Progenitor cell of endocrine pancreas (in vitro differentiated cells): ENCODE measurements at places on chromosomes 16 and 17.

- DNase-seq, result no peak
These were observed 36.5 kb downstream of the DHX38 start for GRCh38 chr16:72129976-72130656.

DNA sequence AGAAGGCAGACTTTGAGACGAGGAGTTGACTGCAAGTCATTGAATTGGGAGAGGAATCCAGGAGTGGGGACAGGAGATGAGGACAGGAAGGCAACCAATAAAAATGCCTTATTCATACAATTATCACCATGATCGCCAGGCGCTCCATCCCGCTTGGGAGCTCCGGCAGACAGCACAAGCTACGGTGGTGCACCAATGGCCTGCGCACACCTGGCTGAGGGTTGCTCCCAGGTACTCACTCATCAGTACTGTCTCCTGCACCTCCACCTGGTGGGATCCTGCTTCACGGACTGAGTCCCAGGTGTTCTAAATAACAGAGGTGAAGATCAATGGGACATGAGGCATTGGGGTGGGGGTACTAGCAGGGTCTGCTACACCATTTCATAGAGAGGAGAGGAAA lies 160.0 kb upstream of the TNRC6C start:
- DNase-seq, result no peak

DNA sequence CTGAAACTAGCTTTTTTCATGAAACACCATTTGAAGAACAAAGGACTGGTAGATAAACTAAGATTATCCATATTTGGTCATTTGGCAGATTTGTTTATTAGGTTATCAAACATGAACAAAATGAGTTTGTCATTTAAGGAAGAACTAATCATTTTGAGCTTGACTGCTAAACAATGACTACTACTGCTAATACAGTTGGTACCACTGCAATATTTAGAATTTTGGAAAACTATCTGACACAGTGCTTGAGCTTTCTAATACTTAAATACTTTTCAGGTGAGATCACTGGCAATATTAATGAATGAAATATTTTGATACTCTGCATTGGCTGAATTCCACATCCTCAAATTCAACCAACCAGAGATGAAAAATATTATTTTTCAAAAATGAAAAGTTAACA lies 47.2 kb downstream of the MED13 start:
- no peak for DNase-seq

DNA sequence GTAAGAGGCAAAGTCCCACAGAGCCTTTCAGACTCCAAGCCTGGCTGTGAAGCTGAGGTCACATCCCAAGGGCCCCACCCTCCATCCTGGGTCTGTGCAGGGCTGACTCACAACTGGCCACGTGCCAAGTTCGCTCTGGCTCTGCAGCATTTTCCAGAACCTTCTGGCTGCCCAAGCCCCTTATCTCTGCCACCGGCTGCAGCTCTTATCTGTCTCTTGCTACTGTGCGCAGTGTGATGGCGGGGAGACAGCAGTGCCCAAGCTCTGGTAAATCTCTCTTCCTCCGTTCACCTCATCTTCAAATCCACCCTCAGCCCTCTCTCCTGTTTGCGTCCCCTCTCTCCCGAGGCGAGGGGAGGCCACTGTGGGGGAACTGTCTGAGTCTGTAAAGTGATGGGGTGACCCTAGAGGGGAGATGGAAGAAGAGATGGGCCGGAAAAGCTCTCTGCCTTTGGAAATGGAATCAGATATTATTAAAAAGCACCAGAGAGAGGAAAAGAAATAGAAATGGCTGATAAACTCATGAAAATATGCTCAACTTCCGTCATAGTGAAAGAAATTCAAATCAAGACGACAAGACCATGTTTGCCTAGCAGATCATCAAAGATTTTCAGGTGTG lies 162.7 kb upstream of the CDC42EP4 start:
- no peak for DNase-seq

DNA sequence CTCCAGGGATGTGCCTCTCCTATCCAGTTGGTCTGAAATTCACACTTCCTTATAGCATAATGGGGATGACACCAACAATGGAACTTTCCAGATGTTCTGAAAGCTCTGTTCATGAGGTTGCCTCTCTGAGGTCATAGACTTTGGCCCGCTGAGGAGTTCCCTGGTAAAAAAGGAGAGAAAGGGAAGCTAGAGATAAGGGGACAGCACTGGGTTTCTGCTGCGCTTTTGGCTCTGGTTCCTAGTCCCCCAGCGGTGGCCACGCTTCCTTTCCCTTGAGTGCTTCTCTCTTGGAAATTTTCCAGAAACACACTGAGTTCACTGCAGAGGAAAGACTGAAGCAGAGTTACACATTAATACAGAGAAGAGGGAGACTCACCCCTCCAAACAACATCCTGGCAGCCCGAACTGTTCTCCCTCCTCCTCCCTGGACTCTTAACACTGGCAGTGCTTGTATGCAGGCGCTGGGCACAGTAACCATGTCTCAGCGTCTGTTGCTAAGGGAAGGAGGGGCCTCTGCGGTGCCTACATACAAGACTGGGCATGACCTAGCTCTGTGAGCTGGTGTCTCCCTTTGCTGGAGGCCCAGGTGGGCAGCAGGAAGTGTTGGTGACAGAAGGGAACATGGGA lies at the start of gene DNAH3:
TSS of gene DNAH3 (minus strand) at position 472 of the 627 bp plus-strand sequence. CDS start 527 bp downstream, outside the sequence.
- no peak for DNase-seq

GRCh38 chr17:39014795-39015545 lies 47.8 kb upstream of the FBXO47 start:
- no peak for DNase-seq

DNA sequence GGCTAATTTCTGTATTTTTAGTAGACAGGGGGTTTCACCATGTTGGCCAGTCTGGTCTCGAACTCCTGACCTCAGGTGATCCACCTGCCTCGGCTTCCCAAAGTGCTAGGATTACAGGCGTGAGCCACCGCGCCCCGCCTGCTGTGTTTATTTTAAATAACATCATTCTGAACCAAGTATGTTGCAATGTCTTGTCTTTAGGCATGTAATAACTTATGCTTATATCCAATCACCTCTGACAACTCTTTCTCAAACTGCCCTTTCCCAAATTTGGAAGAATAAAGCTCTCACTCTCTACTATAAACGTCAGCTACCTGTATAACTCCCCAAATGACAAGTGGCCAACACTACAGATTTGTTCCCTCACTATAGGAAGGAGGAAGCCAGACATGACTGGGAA lies 103.1 kb upstream of the FA2H start:
- no peak for DNase-seq

DNA sequence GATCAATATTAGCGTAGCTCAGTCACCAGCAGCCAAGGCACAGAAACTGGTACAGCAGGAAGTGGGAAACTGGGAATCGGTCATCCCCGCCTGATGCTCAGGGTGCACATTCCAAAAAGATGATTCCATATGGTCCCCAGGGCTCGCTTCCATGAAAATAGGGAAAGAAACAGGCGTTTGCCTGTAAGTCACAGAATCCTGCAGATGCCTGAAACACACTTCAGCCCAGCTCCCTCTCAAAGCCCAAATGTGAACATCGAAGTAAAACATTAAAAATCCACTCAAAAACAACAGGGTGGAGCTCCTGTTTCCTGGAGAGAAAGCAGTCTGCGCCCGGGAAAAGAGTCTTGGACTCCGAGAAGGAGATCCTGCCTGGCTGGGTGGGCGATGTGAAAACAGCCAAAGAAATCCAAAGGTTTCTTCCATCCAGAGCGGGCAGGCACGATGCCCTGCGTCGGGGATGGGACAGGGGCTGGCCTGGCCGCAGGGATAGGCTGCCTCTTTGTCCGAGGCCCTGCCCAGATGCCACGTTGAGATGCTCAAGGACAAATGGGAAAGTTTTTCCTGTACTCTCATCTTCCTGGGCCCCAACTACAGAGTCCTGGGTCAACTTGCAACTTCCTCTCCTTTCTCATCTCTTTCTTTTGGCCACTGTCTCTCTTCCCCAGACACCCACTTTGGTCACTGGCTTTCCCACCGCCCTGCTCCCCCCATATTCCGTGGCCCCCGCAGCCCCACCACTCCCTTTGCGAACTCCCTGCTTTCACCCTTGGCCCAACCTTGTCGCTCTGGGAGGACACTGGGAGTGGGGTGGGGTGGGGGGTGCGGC lies 743 bp downstream of the WIPI1 start:
- DNase-seq, result no peak

- no peak for DNase-seq
These were observed 292.0 kb downstream of the SEC14L1 start for GRCh38 chr17:77432742-77433141.

DNA sequence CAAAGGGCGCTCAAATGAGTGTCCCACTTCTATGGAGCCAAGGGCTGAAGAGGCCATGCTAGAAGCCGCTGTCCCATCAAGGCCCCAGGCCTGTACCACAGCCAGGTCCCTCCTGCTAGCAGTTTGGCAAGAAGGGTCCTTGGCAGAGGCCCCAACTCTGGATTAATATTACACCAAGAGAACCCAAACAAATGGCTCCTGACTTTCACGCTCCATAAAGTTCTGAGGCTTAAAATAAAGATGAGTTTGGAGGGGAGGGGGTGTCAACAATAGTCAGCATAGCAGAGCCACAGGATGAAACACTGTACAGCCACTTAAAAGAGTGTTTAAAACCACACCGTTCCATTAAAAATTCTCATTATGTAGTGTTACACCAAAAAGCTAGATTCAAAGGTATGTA lies 30.5 kb downstream of the CUEDC1 start:
- DNase-seq, result no peak

GRCh38 chr17:21272881-21273792 lies 11.4 kb upstream of the MAP2K3 start:
- DNase-seq, result no peak

DNA sequence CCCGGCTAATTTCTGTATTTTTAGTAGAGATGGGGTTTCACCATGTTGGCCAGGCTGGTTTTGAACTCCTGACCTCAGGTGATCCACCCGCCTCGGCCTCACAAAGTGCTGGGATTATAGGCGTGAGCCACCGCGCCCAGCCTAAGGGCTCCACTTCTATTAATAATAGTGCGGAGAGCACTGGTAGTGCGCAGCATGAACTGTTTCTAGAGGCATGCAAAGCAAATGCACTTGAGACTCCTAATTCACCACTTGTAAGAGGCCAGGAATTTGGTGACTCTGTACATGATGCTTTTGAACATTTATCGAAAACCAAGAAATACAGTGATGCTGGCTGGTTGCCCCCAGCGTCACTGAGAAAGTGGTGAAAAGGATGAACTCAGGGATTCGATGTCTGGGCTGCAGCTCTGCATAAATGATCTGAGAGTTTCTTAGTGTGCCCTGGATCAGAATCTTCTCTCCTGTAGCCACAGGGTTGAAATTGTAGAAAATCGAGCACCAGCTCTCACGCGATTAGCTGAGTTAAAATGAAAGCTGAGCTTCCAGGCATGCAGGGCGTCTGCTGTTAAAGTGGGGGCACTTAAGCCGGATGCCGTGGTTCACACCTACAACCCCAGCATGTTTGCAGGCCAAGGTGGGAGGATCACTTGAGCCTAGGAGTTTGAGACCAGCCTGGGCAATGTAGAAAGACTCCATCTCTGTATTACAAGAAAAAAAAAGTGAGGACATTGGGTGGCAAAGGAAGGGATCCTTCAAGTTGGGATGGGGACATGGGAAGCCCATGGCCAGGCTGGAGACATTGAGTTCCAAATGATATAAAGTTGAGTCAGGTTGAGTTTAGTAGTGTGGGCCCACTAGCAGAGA lies 4.8 kb downstream of the RNF213 start:
- no peak for DNase-seq

DNA sequence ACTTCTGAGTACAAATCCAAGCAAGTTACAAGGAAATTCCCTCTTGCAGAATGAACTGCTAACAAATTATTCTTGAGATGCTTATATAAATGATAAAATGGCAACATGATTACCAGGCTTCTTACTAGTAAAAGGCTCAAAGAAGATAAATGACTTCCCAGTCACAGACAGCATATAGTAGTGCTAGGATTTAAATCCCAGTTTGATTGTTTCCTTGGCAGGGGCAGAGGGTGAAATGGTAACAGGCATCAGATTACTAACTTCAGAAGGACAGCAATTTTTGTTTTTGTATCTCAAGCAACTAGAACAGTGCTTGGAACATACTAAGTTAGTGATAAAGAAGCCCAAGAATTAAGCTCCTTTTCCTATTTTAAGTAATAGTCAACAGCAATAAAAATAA lies 102.8 kb downstream of the SSH2 start:
- DNase-seq, result no peak

DNA sequence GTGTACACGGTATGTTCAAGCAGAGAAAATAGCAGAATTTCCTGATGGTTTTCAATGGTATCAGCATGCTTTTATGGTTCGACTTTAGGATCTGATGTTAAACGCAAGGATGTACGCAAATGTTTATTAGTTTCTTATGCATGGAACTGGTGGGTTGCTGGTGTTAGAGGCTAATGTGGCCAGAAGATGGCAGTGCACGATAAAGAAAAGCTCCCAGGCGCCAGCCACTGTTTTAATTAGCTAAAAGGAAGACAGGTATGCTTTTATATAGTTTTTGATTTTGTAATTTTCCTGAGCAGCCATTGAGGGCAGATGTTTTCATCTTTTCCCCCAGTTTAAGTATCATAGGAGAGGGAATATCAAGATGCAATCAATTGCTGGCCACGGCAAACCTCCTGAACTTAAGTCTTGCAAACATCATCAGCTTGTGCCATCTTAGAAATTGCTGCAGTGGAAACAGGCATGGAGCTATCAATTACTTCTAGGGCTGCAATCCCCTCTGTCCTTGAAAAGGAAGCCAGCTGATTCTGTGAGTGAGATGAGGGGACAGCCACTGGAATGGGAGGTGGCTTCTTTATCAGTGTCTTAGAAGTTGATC lies 648.5 kb upstream of the RBFOX1 start:
- no peak for DNase-seq

GRCh38 chr17:44940317-44940716 lies 7.3 kb downstream of the KIF18B start:
- DNase-seq, result no peak

DNA sequence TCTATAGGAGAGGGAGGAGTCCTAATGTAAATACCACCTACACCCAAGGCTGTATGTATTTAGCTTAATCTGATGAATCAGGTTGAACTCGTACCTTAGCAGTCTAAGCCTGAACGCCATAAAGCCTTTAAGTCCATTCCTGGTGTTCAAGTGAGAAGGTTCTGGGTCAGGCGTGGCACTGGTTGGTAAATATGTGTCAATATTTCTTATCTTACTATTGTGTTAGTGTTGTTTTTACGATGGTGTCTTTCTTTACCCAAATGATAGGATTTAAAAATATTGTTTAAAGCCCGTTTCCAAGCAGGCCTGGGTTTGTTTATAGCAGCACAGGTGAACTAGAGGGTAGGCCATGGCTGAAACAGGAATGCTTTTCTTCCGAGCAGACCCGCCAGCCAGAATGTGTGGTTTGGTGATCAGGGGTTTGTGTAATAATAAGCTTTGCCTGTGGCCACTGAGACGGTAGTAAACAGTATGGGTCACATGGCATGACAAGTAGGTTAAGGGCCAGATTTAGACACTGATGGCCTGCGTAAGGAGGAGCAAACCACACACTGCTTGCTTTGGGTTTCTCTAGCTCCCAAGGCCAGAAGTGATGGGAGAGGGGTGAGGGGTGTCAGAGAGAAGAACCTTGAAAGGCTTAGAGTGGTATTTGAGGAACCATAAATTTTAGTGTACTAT lies 3.3 kb downstream of the TMEM94 start:
- no peak for DNase-seq

- DNase-seq, result no peak
These were observed 21.2 kb downstream of the UTP6 start for GRCh38 chr17:31880311-31880710.

- DNase-seq, result no peak
These were observed 8.6 kb downstream of the DNAH17 start for GRCh38 chr17:78568494-78569115.

- DNase-seq, result no peak
These were observed 12.5 kb downstream of the RPH3AL start for GRCh38 chr17:340074-340473.

- DNase-seq, result no peak
These were observed 23.9 kb downstream of the PEMT start for GRCh38 chr17:17567631-17568030.
